ENCODE measurements at places on chromosomes 7 and 10.
A peak's percentile ranks its signal among the peaks of the same experiment; 100 is the strongest.

GRCh38 chr10:78407009-78407711 lies 373.5 kb downstream of the RPS24 start:
- peak; percentile 86 for DNase-seq

DNA sequence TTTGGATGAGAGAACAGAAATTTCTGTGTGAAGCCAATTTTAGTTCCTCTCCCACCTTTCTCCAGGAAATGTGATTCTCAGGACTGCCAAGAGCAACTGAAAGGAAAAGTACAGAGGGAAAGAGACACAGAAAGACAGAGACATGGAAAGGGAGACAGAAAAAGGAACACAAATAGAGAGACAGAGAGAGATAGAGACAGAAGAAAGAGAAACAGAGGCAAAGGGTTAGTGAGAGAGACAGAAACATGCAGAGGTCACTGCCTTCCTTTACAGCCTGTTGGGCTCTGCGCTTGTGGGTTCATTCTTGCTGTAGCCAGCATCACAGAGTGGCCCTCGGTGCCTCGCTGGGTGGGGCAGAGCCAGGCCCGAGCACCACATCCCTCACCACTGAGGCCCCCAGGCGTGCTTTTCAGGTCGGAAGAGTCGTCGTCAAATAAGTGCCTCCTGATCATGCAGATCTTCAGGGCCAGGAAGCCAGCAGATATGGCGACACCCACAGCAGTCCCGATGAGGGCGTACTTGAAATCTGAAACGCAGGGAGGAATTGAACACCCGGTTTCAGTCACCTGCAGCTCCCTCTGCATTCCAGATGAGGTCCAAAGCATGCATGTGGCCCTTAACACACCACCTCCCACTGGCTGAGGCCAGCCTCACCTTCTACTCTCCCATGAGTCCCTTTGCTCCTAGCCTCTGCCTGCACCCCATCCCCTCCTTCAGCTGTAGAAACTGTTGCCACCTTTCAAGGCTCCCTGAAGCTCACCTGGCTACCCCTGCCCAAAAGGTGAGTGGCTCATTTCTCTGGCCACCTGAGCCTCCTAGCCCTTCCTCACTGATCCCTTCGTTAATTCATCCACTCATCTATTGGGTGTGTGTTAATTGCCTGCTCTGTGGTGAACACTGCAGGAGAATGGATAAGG lies 21.4 kb downstream of the TMEM273 start:
- no peak for DNase-seq

DNA sequence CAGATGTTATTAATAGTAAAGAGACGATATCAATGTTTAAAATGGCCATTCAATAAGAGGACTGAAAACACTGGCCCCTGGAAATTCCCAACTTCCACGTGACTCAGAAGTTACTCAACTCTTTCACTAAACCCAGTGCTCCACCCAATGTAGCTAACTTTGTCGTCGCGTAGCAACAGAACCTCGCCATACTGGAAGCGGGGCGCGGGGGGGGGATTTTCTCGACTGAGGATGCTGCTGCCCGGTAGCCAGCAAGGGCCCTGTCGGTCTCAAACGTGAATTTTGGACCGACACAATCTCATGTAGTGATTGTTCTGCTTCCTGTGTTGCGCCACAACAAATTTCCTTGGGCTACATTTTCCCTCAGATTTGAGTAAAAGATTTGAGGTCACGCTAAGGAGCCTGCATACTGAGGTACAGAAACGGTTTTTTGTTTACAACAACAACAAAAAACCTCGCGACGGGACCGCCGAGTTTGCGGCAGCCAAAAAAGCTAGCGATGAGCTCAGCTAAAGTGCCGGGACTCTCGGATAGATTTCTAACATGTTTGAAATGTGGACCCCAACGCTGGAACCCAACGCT lies 977 bp upstream of the SFR1 start:
- DNase-seq = peak; percentile 95

DNA sequence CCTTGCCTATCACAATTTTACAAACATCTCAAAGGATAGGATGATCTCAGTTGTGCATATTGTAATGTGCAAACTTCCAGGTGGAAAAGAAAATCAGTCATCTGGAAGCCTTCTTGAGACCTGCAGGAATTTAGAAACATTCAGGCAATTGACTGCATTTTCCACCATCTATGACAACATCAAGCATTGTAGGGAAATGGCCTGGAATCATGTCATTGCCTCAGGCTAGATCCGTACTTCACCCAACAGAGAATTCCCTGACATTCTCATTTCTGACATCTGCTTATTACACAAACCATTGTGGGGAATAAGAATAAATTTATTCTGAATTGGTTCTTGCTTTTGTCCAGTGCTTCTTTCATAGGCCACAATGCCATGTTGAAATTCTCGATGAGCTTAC lies 124.9 kb upstream of the NPVF start:
- no peak for DNase-seq

- no peak for DNase-seq
Measured at GRCh38 chr7:71472962-71473361, 341.0 kb downstream of the GALNT17 start.

GRCh38 chr10:24277771-24278170 lies 68.8 kb downstream of the KIAA1217 start:
- DNase-seq = no peak

DNA sequence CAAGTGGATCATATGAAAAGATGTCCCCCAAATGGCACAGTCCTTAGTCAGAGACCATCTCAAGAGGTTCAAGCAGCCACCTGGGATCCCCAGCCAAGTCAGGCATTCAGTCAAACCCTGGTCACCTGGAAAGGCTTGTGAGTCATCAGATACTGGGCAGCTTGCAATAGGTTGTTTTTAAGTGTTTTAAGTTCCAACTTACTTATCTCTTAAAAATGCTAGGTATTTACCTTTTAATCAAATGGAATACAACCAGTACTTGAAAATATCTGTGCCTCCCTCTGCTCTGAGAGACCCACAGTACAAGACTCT lies 262.2 kb downstream of the WDR11 start:
- peak; percentile 24 for DNase-seq

- DNase-seq = no peak
Measured at GRCh38 chr10:42984761-42985325, 92.0 kb upstream of the RET start.

GRCh38 chr10:119404719-119405519 lies 137.6 kb downstream of the RGS10 start:
- DNase-seq = no peak

DNA sequence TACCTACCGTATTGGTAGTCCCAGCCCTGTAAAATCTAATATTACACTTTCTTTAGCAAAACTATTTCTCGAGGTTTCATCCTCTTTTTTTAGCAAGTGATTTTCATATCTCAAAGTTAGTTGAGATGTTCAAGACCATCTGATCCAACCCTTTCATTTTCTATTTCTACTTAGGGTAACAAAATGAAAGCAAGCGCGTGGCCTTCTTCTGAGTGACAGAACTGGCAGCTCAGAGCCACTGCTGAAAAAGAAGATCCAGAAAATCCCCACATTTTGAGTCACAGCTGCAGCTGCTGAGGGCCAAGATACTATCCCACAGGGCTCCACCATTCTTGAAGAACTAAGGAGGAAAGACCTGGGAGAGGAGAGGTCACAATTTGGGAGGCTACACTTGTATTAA lies 24.8 kb upstream of the ZNF800 start:
- DNase-seq = no peak

GRCh38 chr7:22174574-22174953 lies 182.4 kb downstream of the RAPGEF5 start:
- no peak for DNase-seq

DNA sequence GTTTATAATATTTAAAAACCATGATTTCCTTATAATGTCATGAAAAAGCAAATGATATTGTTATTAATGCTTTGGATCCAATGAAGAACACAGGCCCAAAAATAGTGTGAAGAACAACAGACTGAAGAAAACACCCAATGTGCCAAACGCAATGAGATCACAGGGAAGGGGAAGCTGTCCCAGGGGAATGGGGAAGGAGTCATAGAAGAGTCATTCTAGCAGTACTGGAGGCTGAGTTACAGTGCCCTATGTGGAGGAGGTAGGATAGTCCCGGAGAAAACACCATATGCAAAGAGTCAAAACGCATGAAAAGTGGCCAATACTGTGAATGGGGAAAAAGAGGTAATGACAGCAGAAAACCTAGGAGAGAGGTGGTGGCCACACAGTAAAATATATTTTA lies 50.9 kb downstream of the TPK1 start:
- DNase-seq = no peak

- no peak for DNase-seq
Measured at GRCh38 chr7:142901426-142902259, 16.1 kb upstream of the TRPV6 start.

GRCh38 chr7:41996381-41997035 lies 240.5 kb downstream of the GLI3 start:
- DNase-seq = peak; percentile 85
